ENCODE measurements at places on chromosomes 7 and 10.

- no peak for DNase-seq
Measured at GRCh38 chr10:71221586-71222202, 9.3 kb downstream of the UNC5B start.

DNA sequence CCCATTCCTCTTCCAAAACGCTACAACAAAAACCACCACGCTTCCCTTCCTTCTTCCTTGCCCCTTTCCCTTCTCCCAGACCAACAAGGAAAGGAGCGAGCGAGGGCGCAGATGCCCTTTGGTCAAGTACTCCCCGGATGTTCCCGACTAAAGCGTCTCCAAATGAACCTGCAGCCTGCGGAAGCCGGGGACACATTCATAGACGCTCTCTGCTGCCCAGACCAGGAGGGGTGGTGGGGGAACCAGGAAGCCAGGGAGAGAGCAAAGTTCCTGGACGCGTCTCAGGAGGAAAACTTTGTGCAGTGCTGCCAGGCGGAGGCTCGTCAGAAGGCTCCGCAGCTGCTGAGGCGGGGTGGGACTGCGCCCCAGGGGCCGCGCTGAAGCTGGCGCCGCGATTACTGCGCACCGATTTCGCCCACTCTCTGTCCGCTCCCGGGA is 754 bp downstream of the SEMA3D start:
- no peak for DNase-seq

- no peak for DNase-seq
Measured at GRCh38 chr7:37446371-37446770, 2.3 kb downstream of the ELMO1 start.

DNA sequence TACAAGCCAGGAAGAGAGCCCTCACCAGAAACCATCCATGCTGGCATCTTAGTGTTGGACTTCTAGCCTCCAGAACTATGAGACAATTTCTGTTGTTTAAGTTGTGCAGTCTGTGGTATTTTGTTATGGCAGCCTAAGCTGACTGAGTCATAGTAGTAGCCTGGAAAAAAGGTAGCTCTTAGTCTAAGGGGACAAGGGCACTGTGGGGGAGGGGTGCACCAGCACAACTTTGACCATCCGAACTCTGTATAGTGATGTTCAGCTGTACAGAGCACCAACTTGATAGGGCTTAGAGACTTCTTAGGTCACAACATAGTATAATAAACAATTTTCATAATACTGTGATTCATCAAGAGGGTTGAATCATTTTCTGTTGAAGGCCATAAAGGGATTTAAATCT is 14.3 kb downstream of the EIF4EBP2 start:
- no peak for DNase-seq

DNA sequence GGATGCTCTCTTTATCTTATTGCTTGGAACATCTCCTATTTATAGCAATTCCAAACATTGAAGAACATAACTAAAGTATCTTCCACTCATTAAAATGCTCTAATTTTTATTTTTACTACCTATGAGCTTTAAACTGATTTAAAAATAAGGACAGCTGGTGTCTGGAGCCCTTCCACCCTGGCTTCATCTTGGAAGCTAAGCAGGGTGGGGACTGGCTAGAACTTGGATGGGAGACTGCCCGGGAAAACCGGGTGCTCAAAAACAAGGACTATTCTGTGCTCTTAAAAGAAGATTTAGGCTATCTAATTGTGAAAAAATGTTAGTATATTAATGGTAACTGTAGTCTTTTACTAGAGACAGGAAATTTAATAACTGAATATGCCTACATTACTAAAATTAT is 69.2 kb downstream of the ARMC3 start:
- DNase-seq, result no peak

DNA sequence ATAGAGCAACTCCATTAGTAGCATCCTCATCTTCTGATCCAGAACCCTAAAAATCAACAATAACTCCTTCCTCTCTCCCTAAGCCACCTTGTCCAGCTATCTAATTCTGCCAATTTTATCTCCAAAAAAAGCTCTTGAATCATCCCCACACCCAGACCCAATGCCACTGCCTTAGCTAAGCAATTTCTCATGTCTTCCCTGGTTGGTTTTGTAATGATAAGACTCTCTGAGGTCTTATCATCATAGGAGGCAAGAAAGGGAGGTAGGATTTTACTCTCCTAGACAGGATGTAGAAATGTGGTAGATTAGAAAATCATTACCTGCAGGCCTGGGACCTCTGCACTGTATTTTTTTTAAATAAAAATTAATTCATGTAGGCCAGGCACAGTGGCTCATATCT is 283.5 kb upstream of the NEBL start:
- DNase-seq, result no peak

GRCh38 chr10:70227548-70228320 is 5.5 kb downstream of the PPA1 start:
- DNase-seq, result no peak

DNA sequence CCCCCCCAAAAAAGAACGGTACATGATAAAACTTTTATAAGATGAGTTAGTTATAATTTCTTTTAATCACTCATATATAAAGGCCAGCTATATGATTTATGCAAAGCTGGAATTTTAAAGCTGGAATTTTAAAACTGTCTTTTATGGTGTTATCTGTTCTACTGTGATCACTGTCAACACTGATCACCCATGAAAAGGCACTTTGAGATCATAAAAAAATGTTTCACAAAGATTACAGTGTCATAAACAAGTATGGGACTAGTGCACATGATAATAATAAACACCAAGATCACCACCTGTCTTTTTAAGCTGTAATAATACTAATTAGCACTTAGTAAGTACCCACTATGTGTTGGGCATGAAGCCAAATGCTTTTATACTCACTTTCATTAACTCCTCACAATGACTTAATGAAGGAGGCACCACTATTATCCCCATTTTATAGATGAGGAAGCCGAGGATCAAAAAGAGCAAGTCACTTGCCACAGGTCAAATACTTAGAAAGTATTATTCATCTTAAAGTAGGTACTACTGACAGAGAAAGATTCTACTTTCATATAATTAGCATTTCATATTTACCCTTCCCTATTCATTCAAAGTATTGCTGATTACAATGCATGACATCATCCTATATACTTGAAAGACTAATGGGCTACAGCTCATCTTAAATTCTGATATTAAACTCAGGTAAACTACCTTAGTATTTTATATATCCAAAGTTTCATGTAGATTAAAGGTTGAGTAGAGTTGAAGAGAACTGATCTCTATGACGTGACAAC is 8.3 kb upstream of the RHOBTB1 start:
- DNase-seq, result no peak

- DNase-seq, result no peak
Measured at GRCh38 chr7:78634093-78634492, 819.4 kb downstream of the MAGI2 start.

DNA sequence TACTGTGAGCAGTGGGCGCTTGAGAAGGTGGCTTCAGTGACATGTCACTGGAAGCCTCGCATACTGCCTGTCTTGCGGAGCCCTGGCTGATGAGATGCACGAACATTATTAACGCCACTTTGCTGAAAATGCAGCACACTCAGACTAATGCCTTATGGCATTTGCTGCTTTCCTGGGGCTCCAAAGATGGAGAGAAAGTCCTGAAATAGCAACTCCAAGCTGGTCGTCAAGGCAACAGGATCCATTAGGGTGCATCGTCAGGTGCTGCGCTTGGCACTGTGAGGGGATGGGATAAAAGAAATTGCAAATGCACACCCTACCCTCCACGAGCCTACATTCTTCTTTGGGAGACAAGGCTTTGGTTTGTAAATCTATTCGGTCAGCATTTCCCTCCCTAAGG is 592.5 kb downstream of the TYW1 start:
- DNase-seq, result no peak

DNA sequence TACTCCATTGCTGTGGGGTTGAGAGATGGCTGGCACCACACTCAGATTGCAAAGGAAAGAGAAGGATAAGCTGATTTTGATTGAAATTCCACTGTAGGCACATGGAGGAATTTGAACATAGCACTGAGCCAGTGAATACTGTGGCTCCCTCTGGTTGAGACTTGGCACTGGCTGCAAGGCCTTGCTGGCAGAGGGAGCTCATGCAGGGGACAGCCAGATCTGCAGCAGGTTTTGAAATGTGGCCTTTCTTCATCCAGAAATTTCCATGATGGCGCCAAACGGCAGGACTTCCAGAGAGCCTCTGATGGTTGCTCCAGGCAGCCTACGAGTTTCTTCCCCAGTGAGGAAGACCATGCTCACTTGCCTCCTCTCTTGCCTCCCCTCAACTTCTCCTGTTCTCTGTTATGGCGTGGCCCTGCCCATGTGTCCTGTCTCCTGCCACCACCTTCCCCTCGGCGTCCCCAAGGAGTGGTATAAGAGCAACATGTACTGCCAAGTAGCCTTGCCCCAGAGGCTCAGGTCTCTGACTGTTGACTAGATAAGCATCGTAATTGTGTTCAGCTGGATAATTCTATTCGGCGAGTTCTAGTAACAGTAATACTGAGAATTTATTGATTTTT is 265.6 kb downstream of the CCDC3 start:
- no peak for DNase-seq

DNA sequence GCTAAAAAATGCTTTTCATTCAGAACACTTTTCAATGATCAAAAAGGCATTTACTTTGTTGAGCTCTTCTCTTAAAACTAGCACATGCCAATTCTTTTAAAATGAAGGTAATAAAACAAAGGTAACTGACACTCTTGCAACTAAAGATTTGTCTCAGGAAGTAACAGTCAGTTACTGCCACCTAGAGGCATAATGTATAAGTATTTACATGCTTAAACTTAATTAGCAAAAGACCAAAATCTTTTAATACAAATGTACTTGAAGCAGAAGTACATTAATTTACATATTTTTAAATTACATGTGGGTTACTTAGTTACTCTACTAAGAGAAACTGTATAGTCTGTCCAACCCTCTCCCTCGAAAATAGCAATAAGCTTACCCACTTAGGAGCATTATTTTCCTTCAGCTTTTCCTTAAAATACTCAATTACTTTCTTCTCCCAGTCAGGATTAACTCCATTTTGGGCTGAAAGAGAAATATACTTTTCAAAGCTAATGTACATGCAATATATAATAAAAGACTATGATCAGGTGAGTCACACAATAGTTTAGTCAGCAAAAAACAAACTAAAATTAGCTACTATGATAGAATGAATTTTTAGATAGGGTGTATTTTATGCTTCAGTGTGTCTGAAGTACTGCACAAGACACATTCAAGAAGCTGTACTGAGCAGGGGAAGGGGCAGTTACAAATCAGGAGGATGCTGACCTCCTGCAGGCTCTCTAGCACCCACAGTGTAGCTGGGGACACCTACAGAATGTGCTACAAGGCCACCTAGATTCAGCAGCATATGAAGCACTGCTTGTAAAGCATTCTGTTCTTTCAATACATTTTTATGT is 13.0 kb downstream of the MCMBP start:
- DNase-seq, result no peak

- DNase-seq, result no peak
Measured at GRCh38 chr7:29278337-29279069, 83.9 kb downstream of the CHN2 start.

GRCh38 chr10:23804125-23804524 is 365.2 kb downstream of the OTUD1 start:
- DNase-seq, result no peak

GRCh38 chr10:124886195-124886594 is 55.7 kb upstream of the ZRANB1 start:
- no peak for DNase-seq

- no peak for DNase-seq
Measured at GRCh38 chr7:92781117-92781720, 55.2 kb downstream of the CDK6 start.

GRCh38 chr10:97274828-97275227 is 17.6 kb downstream of the ARHGAP19 start:
- DNase-seq, result no peak

DNA sequence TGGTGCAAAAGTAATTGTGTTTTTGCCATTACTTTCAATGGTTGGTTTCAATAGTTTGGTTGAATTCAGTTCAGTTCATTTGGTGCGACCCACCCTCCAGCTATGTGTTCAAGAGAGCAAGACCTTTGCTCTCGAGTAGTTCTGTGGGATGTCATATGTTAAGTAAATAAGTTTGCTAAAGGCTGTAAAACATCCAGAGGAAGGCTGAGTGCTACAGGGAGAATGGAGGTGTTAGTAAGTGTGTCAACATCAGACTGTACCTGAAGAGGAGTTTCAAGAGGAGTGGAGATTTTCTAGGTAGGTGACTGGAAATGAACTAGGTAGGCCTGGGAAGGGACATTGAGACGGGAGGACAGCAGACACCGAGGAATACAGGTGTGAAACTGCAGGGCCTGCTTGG is 147.7 kb downstream of the SH2D4B start:
- DNase-seq, result no peak

- DNase-seq, result no peak
Measured at GRCh38 chr7:157991761-157992160, 595.9 kb downstream of the PTPRN2 start.

DNA sequence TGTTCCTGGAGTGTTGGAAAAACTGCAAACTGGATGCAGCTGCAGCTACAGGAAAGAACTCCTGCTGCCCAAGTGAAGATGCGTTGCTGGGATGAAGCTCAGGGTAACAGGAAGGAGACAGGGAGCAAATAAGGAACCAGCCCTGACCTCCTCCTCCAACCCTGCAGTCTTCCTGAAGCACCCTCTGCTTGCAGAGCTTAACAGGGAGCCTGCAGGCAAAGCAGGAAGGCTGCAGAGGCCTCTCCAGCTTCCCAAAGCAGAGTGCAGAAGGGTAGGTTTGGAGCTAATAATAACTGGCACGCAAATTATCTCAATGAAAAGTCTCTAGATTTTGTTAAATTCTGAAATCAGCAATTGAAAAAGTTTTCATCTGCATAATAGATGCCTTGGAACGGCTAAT is 92.5 kb downstream of the SORCS1 start:
- no peak for DNase-seq
